Activated CD4-positive, alpha-beta T cell treated with anti-CD3 and anti-CD28 coated beads, Interleukin-2, amount 10 ng/mL, durations not matched to agents 24 days and 14 days (primary cell): ENCODE measurements at places on chromosomes 3 and 15.

GRCh38 chr15:59190291-59190690 is 16.4 kb upstream of the LDHAL6B start:
- H3K27me3 ChIP-seq = no peaks in the 10 kb centered on the region
- H3K4me3 ChIP-seq = no peak overlapping the region
- no peak for DNase-seq
- H3K4me1 ChIP-seq = no peaks in the 10 kb centered on the region
- H3K27ac ChIP-seq = no peak overlapping the region

DNA sequence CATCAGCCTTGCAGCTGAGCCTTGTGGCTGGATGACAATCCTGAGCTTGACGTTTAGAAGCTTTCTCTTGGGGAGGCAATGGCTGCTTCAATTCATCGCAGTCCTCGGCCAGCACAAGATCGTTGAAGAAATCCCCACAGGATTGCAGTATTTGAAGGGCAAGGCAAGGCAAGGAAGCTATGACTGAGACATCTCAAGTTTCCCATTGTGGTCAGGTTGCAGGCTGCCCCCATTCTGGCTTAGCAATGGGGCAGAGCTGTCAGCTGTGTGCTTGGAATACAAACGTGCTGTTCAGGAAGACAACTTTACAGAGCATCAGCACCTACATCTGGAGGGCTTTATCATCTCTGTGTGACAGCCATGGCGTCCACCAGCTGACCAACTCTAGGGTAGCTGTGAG is 275.9 kb upstream of the TBL1XR1 start:
- H3K4me1 ChIP-seq = no peaks in the 10 kb centered on the region
- no peak for DNase-seq
- no peaks in the 10 kb centered on the region for H3K27me3 ChIP-seq
- H3K27ac ChIP-seq = no peak overlapping the region
- H3K4me3 ChIP-seq = no peak overlapping the region
- H3K36me3 ChIP-seq = no peaks in the 10 kb centered on the region

GRCh38 chr3:141291559-141292355 is 60.1 kb downstream of the PXYLP1 start:
- H3K4me3 ChIP-seq = no peak overlapping the region
- H3K36me3 ChIP-seq = peaks cover 29% of the 10 kb centered on the region
- no peak for DNase-seq
- H3K27me3 ChIP-seq = no peaks in the 10 kb centered on the region
- no peak overlapping the region for H3K27ac ChIP-seq

DNA sequence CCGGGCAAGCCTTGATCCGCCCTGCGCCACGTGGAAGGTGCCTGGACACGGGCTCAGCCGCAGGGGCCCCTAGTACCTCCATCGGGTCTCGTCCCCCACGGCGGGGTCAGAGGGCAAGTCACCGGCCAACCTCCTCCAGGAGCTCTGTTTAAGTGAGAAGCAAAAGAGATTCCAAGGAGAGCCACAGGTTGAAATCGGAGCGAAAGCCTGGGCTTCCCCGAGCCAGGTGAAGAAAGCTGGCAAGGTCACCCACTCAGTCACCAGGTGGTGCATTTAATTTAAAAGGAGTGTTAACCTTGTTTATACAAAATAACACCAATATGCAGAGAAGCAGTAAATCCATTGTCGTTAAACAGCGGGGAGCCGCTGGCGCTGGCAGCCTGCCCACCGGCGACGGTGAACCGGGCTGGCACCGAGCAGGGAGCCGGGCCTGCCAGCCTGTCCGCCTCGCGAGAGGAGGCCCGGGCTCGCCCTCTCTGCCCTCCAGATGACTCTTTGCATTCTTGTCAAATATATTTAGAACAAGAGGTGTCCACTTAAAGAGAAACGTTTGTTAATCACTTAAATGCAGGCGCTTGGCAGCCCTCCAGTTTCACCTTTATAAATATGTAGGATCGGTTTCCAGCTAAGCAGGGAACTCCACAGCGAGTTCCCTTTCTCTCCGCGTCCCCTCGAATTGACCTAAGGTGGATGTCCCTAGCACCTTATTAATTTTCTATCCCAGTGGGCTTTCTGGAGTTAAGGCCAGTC is 277.3 kb upstream of the NR2F2 start:
- peaks cover 48% of the 10 kb centered on the region for H3K27me3 ChIP-seq
- H3K4me1 ChIP-seq = peaks cover under 1% of the 10 kb centered on the region
- DNase-seq = no peak

DNA sequence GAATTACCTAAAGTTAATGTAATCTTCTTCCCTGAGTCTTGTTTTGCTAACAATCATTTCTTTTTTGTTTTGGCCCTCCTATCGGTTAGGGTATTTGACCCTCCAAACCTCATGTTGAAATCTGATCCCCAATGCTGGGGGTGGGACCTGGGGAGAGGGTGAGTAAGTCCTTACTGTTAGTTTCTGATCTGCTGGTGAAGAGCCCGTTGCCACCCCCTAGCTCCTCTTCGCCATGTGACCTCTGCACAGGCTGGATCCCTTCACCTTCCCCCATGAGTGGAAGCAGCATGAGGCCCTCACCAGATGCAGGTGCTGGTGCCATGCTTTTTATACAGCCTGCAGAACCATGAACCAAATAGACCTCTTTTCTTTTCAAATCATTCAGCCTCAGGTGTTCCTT is 62.8 kb upstream of the ADCY5 start:
- H3K27ac ChIP-seq = no peak overlapping the region
- H3K4me3 ChIP-seq = no peak overlapping the region
- no peaks in the 10 kb centered on the region for H3K36me3 ChIP-seq
- H3K27me3 ChIP-seq = no peaks in the 10 kb centered on the region

DNA sequence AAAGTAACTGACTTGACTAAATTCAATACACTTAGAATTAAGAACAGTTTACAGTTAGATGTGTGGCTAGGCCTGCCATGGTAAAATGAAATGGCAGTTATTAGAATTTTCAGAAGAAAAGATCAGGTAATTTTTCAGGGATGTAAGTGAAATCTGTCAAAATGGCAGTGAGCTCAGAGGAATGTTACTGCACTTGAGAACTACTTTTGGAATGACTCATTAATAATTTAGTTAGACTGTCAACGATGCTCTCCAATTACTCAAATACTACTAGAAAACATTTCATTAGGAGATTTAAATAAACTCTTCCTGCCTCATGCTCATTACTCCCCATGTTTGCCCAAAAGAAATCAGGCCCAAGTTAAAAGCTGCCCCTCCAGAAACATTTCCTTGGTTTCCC is 84.4 kb downstream of the RFTN1 start:
- no peak overlapping the region for H3K4me3 ChIP-seq
- peaks cover 19% of the 10 kb centered on the region for H3K4me1 ChIP-seq
- H3K36me3 ChIP-seq = peaks cover 72% of the 10 kb centered on the region
- H3K27me3 ChIP-seq = no peaks in the 10 kb centered on the region
- DNase-seq = no peak

- H3K27ac ChIP-seq = no peak overlapping the region
- peaks cover 16% of the 10 kb centered on the region for H3K27me3 ChIP-seq
- peak; percentile 90 for DNase-seq
These were observed 22.4 kb downstream of the PLA2G4F start for GRCh38 chr15:42133886-42134502.

DNA sequence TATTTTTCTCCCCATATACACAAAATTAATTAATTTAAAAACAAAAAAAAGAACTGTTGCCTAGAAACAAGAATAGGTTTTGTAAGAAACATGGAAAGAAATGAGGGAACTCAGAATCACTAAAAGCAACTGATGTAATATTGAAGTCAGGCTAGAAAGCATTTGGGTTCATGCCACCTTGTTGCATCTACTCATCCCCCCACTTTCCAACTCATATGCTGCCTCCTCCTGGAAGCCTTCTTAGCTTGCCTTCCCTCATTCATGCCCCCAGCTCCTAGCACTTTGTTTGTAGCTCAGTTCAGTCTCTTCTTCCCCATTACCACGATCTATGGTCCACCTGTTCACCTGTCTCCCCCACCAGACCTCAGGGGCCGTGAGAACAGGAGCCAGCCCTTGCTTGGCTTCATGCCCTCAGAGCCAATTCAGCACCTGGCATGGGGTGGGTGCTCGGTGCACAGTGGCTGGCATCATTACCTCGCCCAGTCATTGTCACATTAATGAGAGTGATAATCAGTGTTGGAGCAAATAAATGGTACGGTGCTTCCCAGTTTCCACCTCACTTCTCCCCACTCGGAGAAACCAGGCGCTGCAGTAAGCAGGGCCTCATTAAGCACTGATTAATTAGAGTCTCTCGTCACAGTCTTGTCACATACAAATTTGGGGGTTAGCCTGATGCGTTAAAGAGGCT is 62.4 kb upstream of the SLC6A1 start:
- no peak overlapping the region for H3K27ac ChIP-seq
- H3K4me3 ChIP-seq = no peak overlapping the region
- no peaks in the 10 kb centered on the region for H3K36me3 ChIP-seq
- no peaks in the 10 kb centered on the region for H3K27me3 ChIP-seq

GRCh38 chr15:99911816-99912215 is 178.6 kb upstream of the LYSMD4 start:
- H3K36me3 ChIP-seq = no peaks in the 10 kb centered on the region
- peaks cover 2% of the 10 kb centered on the region for H3K4me1 ChIP-seq
- H3K4me3 ChIP-seq = no peak overlapping the region
- no peak for DNase-seq
- H3K27me3 ChIP-seq = no peaks in the 10 kb centered on the region
- no peak overlapping the region for H3K27ac ChIP-seq
